GF-D8 (cell line): ENCODE measurements at places on chromosomes 1 and 21.

- no peak for DNase-seq
Observed at GRCh38 chr1:236273358-236273757, 8.4 kb downstream of the ERO1B start.

DNA sequence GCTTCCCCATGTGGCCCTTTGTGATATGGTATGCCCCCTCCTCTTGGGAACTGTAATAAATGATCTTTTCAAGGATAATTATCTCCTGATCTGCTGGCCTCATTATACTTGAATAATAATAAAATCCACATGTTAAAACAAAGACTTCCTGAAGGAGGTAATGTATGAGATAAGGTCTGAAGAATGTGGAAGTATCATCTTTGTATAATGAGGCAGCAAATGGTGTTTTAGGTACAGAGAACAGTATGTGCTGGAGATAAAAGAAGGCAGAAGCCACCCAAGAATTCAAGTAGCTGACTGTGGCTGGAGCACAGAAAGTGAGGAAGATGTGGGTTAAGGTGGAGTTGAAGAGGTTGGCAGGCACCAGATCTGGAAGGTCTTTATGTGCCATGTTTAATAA, 12.8 kb upstream of the COG2 start:
- no peak for DNase-seq

GRCh38 chr1:162248854-162249535, 127.7 kb downstream of the SPATA46 start:
- no peak for DNase-seq

DNA sequence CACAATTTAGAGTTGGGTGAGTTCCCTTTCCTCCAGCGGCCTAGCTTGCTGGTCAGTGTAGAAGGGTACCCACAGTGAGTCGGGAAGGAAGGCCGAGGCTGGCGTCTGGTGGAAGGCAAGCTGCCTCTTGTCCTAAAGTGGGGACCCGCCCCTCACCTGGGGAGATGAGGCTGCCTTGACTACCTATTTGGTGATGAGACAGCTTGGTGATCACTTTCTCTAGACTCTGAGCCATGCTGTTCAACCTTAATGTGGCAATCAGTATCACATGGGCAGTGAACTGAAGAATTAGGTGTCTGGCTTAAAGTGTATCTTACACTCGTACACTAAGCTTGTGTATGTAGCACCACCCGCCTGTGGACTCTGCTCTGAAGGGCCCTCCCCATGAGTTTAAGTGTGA, 100.7 kb downstream of the COLGALT2 start:
- no peak for DNase-seq

GRCh38 chr1:3321559-3322449, 132.7 kb upstream of the ARHGEF16 start:
- DNase-seq = no peak

DNA sequence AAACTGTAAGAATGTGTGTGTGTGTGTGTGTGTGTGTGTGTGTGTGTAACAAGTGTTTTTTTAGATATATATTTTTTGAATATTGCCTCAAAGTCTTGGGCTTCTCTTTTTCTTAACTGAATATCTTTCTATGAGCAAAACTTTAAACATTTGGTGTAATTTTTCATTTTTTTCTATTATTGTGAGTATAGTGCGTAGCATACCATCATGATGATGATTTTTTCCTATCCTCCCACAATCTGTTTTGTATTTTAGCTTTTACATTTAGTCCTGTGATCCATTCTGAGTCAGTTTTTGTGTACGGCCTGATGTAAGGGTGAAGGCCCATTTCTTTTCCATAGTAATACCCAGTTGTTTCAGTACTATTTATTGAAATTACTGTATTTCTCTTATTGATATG, 680.6 kb downstream of the TTLL7 start:
- DNase-seq = no peak

GRCh38 chr1:32746130-32746529, 43.6 kb upstream of the SYNC start:
- DNase-seq = no peak

DNA sequence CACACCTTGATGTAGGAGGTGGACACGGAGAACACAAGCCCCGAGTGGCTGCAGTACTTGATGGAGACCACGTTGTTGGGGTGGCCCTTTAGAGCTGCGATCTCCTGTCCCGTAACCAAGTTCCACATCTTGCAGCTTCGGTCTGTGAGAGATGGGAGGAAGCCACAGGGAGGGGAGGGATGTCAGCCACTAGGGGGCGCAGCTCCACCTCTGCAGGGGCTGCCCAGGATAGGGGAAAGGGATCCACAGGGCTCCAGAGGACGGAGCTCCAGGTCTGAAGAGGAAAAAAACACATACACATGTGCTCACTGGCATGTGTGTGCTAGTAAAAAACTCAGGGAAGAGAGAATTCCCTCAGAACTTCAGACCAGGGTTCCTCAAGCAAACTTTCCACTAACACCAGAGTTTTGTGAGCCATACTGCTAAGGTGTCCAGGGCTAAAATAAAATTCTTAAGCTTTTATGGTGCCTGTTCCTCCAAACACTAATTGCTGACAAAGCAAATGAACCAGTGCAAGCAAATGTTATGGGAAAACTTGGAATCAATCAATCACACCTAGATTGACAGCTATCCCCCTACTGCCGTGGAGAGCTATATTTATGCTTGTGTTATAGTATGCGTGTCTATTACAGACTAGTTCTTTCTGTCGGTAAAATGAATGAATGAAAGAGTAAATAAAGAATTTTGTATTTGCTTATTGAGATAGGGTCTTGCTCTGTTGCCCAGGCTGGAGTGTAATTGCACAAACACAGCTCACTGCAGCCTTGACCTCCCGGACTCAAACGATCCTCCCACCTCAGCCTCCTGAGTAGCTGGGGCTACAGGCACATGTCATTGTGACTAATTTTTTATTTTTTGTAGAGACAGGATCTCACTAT, 43.7 kb downstream of the KIF21B start:
- DNase-seq = peak; percentile 3

DNA sequence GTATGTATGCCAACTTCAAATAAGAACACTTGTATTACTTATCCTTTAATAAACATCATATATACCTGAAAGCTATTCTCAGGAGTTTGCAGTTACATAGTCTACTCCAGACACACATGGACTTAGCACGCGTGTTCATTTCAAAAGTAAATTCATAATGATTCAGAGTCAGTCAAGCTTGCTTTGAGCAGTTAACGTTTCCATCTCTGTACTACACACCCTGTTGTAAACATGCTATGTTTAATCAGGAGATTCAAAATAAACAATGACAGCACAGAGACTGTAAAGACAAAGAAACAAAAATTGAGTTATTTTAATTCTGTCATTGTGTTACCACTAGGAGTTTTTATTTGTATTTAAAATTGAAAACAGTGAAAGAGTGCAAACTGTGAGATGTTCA, 119.6 kb downstream of the NRIP1 start:
- DNase-seq = no peak

DNA sequence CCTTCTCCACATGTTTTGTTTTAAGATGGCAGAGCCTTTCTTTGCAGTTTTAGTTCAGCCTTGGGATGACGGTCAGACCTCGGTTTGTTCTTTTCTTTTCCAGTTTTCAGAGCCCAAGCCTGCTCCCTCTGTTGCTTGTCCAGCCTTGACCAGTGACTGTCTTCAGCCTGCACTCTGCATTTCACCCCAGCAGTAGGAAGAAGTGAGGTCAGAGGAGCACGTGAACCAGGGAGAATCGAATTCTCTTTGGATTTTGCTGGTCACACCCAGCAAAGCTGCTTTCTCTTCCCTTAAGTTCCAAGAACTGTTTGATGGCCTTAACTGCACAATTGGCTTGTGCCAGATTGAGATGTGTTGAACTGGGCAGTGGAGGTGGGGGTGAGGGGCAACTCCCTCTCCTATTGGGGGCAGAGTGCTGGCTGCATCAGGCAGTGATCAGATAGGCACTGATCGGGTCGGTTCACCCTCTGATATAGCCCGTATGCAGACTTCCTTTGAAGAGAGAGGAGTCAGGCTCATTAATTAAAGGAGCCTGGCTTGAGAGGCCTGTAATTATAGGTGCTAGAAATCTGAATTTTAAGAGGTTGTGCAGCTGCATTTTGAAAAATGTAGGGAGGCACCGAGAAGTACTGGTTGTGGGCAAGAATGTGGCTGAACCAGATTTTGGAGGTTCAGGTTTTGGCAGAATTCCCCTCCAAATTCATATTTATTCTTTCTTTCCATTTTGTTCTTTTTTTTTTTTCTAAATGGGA, 42.4 kb downstream of the PEX14 start:
- no peak for DNase-seq

- no peak for DNase-seq
Observed at GRCh38 chr1:3772715-3773571, at the start of gene SMIM1. TSS of gene SMIM1 (plus strand) at chr1:3772749. CDS start at chr1:3775374, 2,625 bp downstream.

DNA sequence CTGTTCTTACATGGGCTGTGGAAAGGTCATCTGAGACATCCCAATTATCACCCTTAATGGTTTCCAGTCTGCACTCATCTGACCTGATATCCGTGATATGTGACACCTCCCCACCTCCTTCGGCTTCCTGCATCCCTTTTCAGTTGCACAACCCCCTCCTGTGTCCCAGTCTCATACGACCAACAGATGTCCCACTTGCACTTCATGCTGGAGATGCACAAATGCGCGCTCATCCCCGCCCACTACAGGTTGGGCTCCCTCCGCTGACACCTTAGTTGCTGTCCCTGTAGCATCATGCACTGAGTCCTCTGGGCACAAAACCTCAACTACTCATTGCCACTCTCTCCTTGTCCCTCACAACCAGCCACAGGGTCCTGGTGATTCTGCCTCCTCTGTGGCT, 94.4 kb downstream of the MIS18A start:
- no peak for DNase-seq

DNA sequence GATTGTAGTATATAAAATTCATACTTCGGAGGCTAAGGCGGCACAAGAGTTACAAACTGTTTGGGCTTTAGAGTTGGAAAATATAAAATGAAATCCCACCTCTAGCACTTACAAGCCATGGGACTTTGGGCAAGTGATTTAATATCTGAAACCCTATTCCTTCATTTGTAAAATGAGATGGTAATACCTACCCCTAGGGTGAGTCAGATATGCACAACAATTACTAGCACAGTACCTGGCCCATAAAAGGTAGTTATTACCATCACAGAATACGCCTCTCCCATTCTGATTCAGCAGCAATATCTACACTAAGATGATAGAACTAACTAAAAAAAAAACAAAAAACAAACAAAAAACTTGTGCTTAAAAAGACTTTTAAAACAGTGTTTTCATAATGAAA, 3.5 kb downstream of the KLHL12 start:
- DNase-seq = no peak

DNA sequence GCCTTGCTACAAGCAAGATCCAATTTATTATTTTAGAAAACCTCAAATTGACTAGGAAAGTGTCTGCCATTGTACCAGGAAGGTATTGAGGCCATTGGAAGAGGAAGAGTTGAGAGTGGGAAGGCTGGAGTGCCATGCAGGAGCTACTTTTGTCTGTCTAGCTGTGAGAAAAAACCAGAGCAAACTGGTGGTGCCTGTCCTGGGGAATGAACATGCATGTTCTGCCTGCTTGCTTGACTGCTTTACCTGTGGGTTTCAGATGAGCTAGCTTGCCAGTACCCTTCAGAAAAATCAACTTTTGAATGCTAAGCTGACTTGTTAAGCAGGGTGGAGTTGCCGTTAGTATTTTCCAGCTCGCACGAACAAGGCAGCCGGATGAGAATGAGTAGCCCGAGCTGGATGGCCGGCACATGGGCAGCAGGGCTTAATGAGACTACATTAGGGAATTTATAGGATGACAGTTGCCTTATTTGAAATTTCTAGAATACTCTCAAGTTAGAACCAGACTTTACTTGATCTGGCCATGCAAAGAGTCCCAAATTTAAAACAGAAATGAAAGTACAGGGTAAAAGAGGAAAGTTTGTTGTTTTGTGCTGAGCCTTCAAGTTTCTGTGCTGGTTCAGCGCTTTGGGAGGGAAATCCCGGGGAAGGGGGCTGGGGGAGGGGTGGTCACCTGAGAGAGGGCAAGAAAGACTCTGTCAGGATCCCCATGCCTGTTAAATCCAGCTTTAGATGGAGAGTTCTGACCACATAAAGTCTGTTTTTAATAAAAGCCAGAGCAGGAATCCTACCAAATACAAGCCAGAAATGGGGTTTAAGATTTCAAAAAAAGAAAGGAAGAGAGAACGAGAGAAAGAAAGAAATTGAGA, 29.6 kb upstream of the C1orf105 start:
- no peak for DNase-seq

- DNase-seq = no peak
Observed at GRCh38 chr1:186454981-186455380, 5.9 kb downstream of the PDC start.

- DNase-seq = no peak
Observed at GRCh38 chr1:195591917-195592672, 1016.1 kb downstream of the KCNT2 start.

DNA sequence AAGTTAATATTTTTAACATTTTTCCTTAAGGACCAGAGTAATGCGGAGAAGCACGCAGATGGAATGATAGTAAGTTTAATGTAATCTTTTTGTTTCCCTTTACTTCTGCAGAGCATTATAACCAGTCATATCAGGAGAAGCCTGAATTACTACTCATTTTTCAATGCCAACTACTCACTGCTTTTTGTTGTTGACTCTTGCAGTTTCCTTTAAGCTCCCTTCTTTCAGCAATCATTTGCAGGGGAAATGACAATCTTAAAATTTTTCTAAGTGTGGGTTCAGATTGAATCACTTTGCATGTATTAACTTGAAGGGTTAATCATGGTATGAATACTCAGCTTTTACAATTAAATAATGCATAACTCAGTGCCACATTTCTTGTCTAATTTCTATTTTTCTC, 122.2 kb downstream of the NRDC start:
- DNase-seq = no peak

GRCh38 chr1:246151796-246152434, 355.2 kb downstream of the SMYD3 start:
- no peak for DNase-seq

DNA sequence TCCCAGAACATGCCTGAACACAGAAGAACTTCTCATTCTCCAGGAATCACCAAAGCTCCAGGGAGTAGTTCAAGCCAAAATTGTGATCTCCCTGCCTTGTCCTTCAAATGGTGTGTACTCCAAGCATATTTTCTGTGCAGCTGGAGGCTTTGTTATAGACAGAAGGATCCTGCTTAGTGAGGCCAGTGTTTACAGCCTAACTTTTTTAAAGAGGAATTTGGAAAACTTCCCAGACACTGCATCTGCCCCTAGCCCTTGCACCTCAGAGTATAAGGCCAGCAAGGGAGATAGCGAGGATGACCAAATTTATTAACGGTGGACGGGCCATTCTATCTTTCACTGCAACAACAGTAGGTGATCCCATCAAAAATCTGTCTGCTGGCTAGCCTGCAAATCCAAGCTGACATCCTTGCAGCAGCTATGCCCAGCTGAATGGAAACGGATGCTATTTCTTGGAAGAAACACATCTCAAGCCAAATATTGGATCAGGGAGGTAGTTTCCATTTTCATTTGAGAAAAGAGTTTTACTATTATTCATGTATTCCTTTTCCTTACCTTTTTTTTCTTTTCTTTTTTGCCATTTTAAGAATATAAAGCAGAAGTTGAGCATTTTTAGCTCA, 249.8 kb downstream of the USH2A start:
- no peak for DNase-seq

GRCh38 chr21:20943561-20943997, 54.6 kb upstream of the NCAM2 start:
- DNase-seq = no peak

GRCh38 chr1:222195857-222196256, 352.0 kb downstream of the HHIPL2 start:
- no peak for DNase-seq

- DNase-seq = peak; percentile 24
Observed at GRCh38 chr1:229514578-229515275, 6.6 kb upstream of the NUP133 start.

GRCh38 chr1:116933606-116934515, 24.1 kb downstream of the PTGFRN start:
- no peak for DNase-seq

GRCh38 chr1:27548858-27549719, 54.9 kb downstream of the AHDC1 start:
- no peak for DNase-seq

- DNase-seq = no peak
Observed at GRCh38 chr1:28323720-28324119, 5.1 kb upstream of the MED18 start.
